C1 segment of cervical spinal cord (tissue), 14 donors: ENCODE measurements at places on chromosomes 12 and 14.

GRCh38 chr12:93073324-93073723 lies 144.2 kb upstream of the EEA1 start:
- DNase-seq = no peak

GRCh38 chr12:1429980-1430379 lies 164.4 kb downstream of the FBXL14 start:
- no peak for DNase-seq

GRCh38 chr12:7832059-7832696 lies 40.5 kb downstream of the SLC2A14 start:
- DNase-seq = no peak

DNA sequence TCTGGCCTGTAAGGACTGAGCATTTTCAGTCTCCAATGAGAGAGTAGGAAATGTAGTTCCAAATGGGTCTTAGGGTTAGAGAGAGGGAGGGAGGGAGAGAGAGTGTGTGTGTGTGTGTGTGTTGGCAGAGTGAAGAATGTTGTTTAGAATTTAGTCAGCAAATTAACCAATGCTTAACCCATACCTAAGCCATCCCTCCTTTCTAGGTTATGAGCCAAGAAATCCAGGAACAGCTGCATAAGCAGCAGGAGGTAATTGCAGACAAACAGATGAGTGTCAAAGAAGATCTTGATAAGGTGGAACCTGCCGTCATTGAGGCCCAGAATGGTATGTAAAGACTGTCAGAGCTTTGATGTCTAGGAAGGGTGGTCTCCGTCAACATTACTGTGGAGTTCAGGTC lies 56.9 kb downstream of the HSP90AA1 start:
- DNase-seq = no peak

GRCh38 chr12:11408096-11408495 lies 12.7 kb upstream of the PRB2 start:
- DNase-seq = no peak

- no peak for DNase-seq
These were observed 4.8 kb downstream of the ARHGAP9 start for GRCh38 chr12:57474862-57475261.

DNA sequence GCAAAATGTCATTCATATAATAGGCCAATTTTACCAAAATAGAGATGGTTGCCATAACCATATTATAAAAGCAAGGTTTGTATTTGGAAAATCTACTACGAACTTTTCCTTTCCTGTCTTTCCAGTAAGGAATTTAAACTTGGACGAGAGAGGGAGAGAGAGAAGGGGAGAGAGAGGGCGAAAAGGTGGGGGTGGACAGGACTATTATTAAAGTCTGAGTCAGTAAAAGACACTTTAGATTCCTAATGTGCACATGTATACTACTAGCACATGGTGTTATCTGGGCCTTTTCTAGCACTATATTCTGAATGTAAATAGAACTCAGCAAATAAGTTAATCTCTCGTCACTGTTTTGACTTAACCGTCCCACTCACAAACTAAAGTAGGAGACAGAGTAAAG lies 30.4 kb upstream of the FBLN5 start:
- DNase-seq = no peak
